ENCODE measurements at places on chromosomes 16 and 17.

- DNase-seq, result no peak
Measured at GRCh38 chr17:59505610-59506276, 59.7 kb upstream of the DHX40 start.

DNA sequence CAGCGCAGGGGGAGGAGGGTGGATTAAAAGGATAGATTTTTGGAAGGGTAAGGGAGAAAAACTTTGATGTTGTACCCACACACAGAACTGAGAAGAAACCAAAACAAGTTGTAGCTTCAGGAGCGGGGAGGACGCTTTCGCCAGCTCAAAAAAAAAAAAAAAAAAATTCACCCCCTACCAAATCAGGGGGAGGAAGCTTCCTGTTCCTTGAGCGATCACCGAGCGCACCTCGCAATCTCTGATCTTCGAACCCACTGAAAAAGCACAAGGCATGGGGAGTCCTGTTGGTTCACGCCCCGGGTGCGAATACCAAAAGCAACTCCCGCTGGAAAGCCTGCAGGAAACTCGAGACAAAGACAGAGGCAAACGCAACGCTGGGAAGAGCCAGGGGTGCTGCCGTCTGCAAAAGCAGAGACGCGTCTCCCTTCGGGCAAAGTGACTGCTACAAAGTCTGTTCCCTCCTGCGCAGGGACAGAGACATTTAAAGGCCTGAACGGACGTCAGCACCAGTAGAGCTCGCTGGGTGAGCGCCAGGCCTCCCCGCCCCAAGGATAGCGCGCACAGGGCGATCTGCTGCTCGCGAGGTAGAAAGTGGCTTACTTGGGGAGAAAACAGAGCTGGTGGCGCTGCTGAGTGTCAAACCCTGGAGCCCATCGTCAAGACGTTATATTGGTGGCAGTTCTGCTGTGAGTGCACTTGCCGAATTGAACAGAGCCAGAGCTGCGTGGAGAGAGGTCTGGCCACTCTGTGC is 190.4 kb downstream of the USP22 start:
- no peak for DNase-seq

DNA sequence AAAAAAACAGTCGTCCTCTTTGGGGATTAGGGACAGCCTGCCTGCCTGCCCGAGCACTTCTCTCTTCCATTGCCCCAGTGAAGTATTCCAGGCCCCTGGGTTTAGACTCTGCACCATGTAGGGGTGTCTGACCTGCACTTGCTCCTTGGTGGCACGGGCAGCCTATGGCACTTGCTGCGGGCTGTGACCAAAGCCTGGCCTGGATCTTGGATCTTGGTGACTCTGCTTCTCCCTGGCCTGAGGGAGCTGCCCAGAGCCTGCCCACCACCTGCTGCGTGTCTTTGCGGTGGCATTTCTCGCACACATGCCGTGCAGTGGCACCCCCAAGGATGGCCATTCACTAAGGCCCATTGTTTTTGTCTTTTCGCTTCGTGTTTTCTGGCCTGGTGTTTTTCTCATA is 6.1 kb upstream of the STH start:
- DNase-seq, result no peak

GRCh38 chr16:70523743-70524398 is at the start of gene SF3B3:
Gene SF3B3 (plus strand): TSS chr16:70523816. CDS start chr16:70526657, 2,841 bp downstream.
- no peak for DNase-seq

DNA sequence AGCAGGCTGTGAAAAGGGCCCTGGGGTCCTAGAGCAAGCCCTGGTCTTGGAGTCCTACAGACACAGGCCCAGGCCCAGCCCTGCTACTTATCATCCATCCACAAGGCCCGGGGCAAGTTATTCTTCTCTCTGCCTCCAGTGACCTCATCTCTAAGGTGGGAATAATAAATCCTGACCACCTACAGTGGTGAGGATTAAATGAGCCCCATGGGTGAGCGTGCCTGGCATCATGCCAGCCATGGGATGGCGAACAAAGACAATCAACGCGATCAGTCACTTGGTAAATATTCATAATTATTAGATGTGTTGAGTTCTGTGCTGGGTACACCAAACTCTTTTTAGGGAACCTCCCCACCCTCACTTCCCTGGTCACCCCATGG is 5.5 kb downstream of the KRT15 start:
- no peak for DNase-seq

GRCh38 chr17:69358688-69359596 is 32.0 kb upstream of the ABCA5 start:
- DNase-seq, result no peak

DNA sequence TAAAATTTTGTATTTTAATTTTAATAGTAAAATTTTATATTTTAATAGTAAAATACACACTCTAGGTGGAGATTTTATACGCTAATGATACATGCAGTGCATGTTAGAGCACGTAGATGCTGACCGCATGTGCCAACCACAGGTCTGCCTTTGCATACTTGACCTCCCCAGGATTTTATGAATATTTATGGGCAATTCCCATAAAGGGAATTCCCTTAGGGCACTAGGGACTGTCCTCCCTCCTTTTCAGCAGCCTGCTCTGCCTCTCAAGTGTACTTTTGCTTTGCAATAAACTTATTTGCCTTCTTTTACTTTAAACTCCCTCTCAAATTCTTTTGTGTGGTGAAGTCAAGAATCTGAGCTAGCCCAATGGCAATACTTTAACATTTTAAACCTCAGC is 217.7 kb upstream of the CDH8 start:
- no peak for DNase-seq

GRCh38 chr16:68351991-68352431 is 41.2 kb downstream of the PRMT7 start:
- DNase-seq, result no peak

- no peak for DNase-seq
Measured at GRCh38 chr17:8951206-8951605, 14.3 kb downstream of the PIK3R5 start.

DNA sequence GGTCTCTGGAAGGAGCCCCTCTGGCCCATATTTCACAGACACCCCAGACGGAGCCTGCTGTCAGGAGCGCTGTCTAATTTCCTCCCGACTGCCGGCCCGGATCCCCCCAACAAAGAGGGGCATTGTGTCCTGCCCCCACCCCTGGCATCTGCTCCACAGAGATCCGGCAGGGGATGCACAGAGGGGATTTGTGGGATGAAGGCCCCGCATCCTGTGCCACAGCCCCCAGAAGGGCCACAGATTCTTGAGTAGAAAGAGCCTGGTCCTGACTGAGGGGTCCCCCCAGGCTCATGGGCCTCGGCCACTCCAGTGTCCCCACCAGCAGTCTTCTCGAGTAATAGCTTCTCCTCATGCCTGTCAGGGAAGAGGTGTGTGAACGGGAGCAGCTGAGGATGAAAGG is 29.5 kb downstream of the MEOX1 start:
- no peak for DNase-seq

DNA sequence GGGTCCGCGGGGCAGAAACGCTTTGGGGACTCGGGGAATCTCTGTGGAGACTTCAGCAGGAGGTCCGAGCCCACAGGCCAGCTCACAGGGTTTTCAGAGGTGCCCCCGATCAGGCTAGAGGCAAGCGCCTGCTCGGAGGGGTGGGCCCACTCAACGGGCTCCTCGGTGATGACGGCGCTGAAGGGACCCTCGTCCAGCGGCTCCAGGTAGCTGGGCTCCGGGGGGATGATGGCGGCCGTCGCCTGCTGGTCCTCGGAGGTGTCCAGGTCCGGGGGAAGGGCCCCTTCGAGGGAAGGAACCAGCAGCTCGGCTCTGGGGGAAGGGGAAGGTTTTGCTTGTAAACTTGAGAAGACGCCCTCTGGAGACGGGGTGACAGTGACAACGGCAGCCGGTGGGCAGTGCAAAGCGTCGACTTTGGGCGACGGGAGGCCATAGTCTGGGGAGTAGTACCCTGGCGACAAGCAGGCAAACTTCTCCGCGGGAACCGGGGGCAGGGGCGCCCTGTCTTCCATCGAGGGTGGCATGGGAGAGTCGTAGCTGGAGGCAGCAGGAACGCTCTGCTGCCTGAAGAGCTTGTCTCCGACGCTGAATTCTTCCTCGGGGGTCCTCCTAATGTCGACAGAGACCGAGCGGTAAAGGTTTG is 63.2 kb downstream of the ZNF778 start:
- DNase-seq, result no peak

DNA sequence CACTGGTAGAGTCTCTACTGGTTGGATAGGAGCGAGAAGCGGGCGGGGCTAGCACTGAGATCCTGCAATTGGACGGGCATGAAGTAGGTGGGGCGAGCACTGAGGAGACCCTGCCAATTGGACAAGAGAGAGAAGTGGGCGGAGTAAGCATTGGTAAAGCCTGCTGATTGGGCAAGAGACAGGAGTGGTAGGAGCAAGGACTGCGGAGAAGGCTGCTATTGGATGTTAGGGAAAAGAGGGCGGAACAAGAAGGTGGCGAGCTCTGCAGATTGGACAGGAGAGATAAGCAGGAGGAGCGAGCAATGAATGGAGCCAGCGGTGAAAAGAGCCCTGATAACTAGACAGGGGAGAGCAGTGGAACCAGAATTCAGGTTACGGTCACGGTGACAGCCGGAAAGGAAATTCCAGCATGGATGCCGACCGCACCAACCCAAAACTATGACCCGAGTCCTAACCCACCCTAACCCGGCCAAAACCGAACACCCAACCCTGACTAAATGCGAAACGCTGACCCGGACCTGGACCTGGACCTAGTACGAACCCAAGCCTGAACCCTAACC is 4.8 kb downstream of the SCGB1C2 start:
- DNase-seq, result peak; percentile 2

- no peak for DNase-seq
Measured at GRCh38 chr16:9772526-9773225, 409.6 kb downstream of the GRIN2A start.

DNA sequence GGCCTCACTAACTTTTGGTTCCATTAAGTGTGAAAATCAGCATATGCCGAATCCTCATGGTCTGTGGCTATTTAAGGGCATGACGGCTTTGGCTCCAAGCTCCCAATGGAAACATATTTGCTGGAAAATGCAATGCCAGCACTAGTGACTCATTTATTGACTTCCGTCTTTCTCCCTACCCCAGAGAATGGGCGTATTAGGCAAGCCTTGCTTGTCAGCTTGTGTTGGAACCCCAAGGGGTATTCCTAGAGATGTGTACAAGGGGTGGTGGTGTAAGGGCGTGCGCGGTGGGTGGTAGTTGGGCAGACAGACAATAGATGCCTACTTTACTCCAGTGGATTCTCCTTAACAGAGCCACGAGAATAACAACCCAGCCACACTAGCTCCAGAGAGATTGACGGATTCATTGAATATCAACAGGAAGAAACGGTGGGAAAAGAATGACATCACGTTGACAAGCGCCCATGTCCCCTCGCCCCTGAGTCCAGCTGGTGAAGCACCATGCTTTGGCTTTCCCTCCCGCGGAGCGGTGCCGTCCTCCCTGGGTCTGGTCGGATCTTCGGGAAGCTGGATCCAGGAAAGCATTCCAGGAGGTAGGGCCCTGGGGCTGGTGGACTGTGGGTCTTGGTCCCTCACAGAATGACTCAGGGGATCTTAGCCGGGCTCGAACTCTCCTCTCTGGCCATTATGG is 10.3 kb downstream of the CD300LB start:
- DNase-seq, result no peak

DNA sequence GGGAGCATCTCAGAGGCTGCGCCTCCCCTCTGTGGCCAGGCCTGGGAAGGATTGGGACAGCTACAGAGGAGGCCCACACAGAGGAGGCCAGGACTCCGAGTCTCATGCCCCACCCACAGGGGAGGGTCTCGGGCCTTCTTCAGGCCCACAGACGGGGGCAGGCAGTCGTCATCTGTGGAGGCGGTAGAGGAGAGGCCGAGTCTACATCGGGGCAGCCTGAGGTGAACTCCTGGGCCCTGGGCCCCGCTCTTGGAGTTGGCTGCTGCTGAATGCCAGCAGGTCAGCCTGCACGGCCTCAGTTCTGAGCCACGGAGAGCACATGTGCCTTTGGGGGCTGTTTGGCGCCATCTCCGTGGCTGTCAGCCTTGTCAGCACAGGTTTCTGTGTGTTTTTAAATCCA is 8.1 kb upstream of the NUDT16L1 start:
- DNase-seq, result no peak

GRCh38 chr17:36149296-36149820 is 27.1 kb downstream of the TBC1D3B start:
- DNase-seq, result peak; percentile 15

DNA sequence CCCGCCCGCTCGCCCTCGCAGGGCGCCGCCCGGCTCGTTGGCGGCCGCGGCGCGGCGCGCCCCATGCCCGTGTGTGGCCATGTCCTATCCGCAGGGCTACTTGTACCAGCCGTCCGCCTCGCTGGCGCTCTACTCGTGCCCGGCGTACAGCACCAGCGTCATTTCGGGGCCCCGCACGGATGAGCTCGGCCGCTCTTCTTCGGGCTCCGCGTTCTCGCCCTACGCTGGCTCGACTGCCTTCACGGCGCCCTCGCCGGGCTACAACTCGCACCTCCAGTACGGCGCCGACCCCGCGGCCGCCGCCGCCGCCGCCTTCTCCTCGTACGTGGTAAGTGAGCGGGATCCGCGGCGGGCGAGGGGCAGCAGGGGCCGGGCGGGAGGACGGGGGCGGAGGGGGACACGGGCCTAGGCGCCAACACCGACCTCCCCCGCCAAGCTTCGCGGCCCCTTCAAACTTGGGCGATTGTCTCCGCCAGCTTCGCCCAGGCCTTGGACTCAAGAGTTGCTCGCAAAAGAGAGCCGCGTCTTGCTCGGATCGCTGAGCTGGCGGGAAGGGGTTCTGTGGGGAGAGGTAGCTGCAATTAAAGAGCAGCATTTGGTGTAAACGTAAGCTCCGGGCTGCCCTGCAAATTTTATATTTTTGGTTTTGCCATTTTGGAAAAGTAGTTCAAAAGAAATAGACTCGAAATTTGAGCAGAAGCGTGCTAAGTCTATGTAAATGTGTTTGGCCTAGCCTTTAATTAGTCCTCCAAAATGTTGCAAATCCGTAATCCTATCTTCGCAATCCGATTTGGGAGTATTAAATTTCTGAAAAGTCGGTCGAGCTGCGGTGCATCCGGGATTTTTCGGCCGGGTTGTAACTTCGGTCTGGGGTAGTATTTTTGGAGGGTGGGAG is 702 bp downstream of the IRX5 start:
- no peak for DNase-seq

- DNase-seq, result no peak
Measured at GRCh38 chr17:10777131-10777807, 26.6 kb downstream of the TMEM238L start.

DNA sequence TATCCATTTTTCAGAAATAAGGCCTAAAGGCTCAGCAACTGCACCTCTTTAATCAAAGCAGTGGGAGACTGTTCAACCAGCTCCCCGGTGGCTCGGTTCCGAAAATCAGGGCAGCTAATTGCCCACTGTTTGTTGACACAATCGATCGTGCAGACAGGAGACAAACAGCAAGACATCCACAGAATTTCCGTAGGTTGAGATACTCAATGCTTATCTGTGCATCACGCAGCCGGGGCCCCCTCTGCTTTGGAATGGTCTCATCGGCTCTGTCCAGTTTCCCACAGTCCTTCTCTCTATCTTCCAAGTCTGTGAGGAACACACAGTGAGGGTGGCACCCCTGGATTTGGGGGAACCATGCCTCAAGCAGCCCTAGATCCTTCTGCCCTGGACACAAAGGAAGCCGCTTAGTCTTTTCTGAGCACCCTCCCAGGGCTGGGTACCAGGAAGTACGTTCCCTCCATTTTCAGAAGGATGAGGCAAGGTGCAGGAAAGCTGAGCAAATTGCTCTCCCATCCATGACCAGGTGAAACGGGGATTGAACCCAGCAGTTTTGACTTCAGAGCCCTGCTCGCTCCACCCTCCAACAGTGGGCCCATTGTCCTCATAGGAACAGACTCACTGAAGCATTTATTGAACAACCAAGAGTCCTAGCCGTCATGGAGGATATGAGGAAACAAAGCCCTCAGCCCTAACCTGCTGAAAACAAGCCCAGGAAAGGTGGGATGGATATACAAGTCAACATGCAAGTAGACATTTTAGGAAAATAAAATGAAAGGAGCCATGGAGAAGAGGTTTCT is 70.7 kb downstream of the C16orf95 start:
- DNase-seq, result no peak

Measured in non-pigmented ciliary epithelial cell (primary cell).